Left lung (tissue), 14 donors: ENCODE measurements at places on chromosomes 6 and 20. TPM values are rescaled to one million over a fixed set of nuclear protein-coding genes. Genes with fewer than 3 reads are reported as not detected.

The RSPO3 gene
- polyA plus RNA-seq = 5.3 TPM

The SH3BGRL2 gene
- 40.7 TPM for polyA plus RNA-seq

The PKIB gene
- 2.6 TPM for polyA plus RNA-seq

The ECT2L gene
- polyA plus RNA-seq = 1.7 TPM

The ARMH2 gene
- polyA plus RNA-seq = not detected

The TMC2 gene
- polyA plus RNA-seq = 0.15 TPM

The AGPAT4 gene
- 16.5 TPM for polyA plus RNA-seq

The OR12D3 gene
- not detected for polyA plus RNA-seq

The PRKN gene
- polyA plus RNA-seq = 2.1 TPM

The GMPR gene
- 4.4 TPM for polyA plus RNA-seq

The LHFPL5 gene
- polyA plus RNA-seq = not detected

The SCP2D1 gene
- not detected for polyA plus RNA-seq

The FNDC11 gene
- 0.74 TPM for polyA plus RNA-seq

The LRP11 gene
- polyA plus RNA-seq = 36.5 TPM

The WFDC12 gene
- polyA plus RNA-seq = not detected

The UQCC2 gene
- polyA plus RNA-seq = 57.9 TPM

The SLCO4A1 gene
- 0.61 TPM for polyA plus RNA-seq

The TTK gene
- polyA plus RNA-seq = 14.4 TPM

The COL20A1 gene
- polyA plus RNA-seq = 0.09 TPM

The BEND3 gene
- 7.8 TPM for polyA plus RNA-seq

The B3GALT4 gene
- 4.3 TPM for polyA plus RNA-seq

The FAM209B gene
- 0.63 TPM for polyA plus RNA-seq

The MYH7B gene
- 2.0 TPM for polyA plus RNA-seq

The ABHD16B gene
- polyA plus RNA-seq = not detected

The RNF182 gene
- 6.9 TPM for polyA plus RNA-seq

The TP53RK gene
- polyA plus RNA-seq = 13.8 TPM

The OR2J3 gene
- polyA plus RNA-seq = not detected

The SLC17A1 gene
- 0.38 TPM for polyA plus RNA-seq

The C6orf141 gene
- 4.4 TPM for polyA plus RNA-seq

The BMP5 gene
- polyA plus RNA-seq = 79.9 TPM

The NHSL1 gene
- polyA plus RNA-seq = 89.8 TPM

The NUS1 gene
- 38.2 TPM for polyA plus RNA-seq

The CDH26 gene
- 1.8 TPM for polyA plus RNA-seq
